ENCODE measurements at places on chromosomes 7 and 10.

DNA sequence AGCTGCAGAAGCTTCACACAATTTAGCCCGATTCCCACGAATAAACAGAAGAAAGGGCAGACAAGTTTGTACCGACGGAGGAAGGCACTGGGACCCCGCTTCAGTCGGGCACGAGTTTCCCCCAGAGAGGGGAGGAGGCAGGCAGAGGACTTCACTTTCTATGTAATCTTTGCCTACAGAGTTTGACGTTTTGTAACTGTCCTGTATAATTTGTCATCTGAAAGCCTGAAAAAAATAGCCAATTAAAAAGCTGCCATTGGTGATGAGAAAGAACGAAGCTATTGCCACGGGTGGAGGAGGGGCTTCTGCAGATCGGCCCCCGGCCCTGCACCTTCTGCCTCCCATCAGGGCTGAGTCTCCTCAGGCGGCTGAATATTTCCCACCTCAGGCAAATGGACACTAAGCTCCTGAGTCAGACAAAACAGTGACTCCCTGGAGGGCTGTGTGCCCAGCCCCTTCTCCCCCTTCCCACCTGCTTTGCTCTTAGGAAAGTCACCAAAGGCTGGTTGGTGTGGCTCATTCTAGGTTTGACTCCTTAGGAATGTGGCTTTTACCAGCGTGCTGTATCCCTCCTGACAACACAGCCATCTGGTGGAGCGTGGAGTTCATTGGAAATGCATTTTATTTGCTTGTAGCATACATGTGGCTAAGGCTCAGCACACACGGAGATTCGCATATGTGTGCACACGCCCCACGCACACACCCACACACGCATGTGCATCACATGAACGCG, 117.4 kb downstream of the VIPR2 start:
- DNase-seq, result no peak

DNA sequence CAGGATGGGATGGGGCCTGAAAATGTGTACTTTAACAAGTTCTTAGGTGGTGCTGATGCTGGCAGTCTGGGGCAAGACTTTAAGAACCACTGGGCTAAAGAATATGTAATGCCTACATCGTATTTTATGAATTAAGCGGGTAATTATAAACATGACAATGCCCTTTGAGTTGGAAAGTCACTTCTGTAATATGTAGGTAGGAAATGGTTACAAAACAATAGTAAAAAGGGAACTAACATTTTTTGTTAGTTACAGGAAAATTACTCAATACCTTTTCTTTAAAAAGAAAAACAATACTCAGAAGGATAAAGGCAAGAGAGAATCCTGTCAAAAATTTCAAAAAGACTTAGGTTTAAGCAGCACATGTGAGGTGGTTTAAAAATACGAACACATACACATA, 48.3 kb upstream of the STEAP4 start:
- DNase-seq, result no peak

DNA sequence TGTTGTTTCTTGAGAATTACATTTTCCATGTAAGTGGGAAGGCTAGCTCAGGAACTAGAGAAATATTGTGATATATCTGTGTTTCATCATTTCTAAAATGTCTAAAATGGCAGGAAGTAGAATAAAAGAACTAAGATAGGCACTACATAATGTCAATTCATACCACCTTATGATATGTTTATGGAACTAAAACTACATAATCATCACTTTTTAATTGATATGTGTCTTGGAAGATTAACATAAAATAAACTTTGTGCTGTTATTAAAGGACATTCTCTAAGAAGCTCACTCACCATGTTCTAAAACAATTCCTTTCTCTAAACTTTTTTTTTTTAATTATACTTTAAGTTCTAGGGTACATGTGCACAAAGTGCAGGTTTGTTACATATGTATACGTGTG, 83.5 kb upstream of the TAS2R16 start:
- DNase-seq, result no peak

DNA sequence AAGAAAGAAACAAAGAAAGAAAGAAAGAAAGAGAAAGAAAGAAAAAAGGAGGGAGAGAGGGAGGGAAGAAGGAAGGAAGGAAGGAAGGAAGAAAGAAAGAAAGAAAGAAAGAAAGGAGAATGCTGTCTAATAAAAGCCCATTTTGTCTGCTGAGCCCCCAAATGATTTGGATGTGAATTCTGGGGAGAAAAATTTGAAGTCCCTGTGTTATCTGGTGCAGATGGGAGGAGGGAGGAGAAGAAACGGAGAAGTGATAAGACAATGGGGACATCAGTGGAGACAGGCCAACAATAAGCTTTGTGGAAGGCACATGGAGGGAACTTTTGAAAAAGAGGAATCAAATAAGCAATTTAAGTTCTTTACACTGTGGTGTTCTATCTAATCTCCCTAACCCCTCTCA, 24.6 kb upstream of the TMEM273 start:
- no peak for DNase-seq
